Pancreas (tissue), 10 donors: ENCODE measurements at places on chromosomes 16 and 17. TPM values are rescaled to one million over a fixed set of nuclear protein-coding genes. Genes with fewer than 3 reads are reported as not detected.

The SECTM1 gene
- total RNA-seq, result 4.7 TPM

The RPL26 gene
- total RNA-seq, result 955 TPM

DNA sequence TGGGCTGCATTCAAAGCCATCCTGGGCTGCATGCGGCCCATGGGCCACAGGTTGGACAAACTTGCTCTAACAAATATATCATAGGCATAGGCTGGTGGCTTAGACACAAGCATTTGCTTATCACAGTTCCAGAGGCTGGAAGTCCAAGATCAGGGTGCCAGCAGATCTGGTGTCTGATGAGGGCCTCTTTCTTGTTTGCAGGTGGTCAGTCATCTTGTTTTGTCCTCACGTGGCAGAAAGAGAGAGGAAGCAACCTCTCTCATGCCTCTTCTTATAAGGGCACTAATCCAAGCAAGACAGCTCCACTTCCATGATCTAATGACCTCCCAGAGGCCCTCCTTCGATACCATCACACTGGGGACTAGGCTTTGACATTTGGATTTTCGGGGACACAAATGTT is 238.7 kb upstream of the TNRC6C start:
- no peak overlapping the region for H3K4me3 ChIP-seq
- no peaks in the 10 kb centered on the region for H3K27me3 ChIP-seq
- H3K27ac ChIP-seq, result no peak overlapping the region

GRCh38 chr16:12132850-12133440 is 156.4 kb downstream of the SNX29 start:
- H3K36me3 ChIP-seq, result no peaks in the 10 kb centered on the region
- no peak for DNase-seq
- H3K27me3 ChIP-seq, result no peaks in the 10 kb centered on the region
- peaks cover 9% of the 10 kb centered on the region for H3K4me1 ChIP-seq
- no peak overlapping the region for H3K27ac ChIP-seq

The SSTR5 gene
- 0.32 TPM for total RNA-seq

DNA sequence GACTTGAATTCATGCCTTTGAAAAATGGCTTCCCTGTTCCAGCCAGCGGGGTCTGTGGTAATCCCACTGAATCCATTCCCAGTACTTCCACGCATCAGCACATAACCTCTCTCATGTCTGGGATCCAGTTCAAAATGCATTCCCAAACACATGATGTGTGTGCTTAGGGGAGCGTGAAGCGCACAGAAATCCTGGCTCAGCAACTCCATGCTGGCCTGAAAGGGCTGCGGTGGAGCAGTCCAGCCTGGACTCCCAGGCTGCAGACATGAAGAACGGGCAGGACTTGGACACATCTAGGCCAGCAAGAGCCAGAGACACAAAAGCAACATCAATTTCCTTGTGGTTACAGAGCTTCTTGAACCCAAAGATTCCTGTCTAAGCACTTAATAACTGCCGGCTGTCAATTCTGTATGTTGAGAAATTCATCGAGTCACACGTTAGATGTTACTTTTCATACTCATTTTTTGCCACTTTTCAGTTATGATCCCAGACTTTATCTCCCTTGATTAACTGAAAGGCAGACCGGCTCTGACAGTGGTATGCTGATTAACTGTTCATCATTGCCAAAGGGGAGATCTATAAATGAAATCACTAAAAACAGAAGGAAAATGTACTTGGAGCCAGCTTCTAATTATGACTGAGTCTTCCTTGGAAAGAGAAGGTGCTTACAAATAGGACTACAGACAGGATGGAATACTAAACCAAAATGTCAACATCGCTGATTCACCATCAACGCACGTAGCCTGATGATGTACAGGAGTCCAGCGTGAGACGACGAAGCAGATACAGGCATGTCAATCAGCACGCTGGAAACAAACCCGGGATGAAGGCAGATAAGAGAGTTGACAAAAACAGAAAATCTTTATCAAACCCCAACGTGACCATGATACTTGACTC is 23.0 kb downstream of the NSMCE1 start:
- H3K36me3 ChIP-seq, result no peaks in the 10 kb centered on the region
- no peaks in the 10 kb centered on the region for H3K4me1 ChIP-seq
- H3K27me3 ChIP-seq, result no peaks in the 10 kb centered on the region
- DNase-seq, result no peak
- no peak overlapping the region for H3K4me3 ChIP-seq

- H3K4me1 ChIP-seq, result no peaks in the 10 kb centered on the region
- no peak overlapping the region for H3K27ac ChIP-seq
- H3K4me3 ChIP-seq, result no peak overlapping the region
- DNase-seq, result no peak
- H3K27me3 ChIP-seq, result no peaks in the 10 kb centered on the region
These were observed 229.8 kb downstream of the CPPED1 start for GRCh38 chr16:12573730-12574383.

DNA sequence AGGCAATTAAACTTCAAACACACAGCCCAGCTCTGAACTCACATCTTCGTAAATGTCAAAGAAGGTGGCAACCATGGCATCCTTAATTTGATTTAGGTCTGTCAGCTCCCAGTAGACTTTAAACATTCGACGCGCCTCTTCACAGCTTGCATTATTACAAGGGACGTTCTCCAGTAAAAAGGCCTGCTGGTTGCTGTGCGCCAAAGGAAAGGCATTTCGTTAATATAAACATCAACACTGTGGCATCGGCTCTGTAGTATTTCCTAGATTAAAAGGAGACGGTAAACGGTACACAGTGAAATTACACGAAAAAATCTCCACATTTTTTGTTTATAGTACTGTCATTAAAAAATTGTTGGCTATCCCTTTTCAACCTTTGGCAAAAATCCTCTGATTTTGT is 116.8 kb upstream of the NETO2 start:
- no peaks in the 10 kb centered on the region for H3K4me1 ChIP-seq
- no peak overlapping the region for H3K4me3 ChIP-seq
- peaks cover 5% of the 10 kb centered on the region for H3K36me3 ChIP-seq
- no peak for DNase-seq

DNA sequence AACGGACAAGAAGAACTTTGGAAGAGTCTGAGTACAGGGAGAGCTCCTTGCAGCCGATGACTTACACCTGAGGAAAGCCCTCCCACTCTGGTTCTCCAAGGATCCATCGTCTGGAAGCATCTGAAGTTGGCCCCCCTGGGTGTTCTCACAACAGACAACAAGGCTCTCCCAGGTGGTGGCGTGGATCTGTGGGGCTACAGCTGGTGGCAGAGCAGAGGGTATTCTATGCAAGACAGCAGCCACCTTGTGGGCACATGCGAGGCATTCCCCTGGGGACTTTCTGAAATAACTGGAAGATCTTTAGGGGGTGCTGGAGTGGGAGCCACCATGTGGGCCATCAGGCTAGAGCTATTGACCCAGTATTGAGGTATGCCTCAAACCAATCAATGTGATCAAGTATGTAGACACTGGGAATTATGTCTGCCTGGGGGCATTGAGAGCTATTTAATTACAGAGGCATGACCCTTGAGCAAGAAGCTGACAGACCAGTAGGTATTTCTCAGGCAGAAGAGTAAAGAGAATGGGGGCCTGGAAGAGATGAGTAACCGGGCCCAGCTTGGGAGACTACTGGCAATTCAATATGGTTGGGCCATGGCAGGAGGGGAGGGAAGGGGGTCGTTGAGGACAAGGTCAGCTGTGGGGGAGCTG is 6.9 kb upstream of the KRT19 start:
- DNase-seq, result no peak
- H3K4me1 ChIP-seq, result no peaks in the 10 kb centered on the region
- H3K27me3 ChIP-seq, result no peaks in the 10 kb centered on the region
- H3K36me3 ChIP-seq, result no peaks in the 10 kb centered on the region
- no peak overlapping the region for H3K4me3 ChIP-seq

- H3K36me3 ChIP-seq, result no peaks in the 10 kb centered on the region
- no peaks in the 10 kb centered on the region for H3K27me3 ChIP-seq
- DNase-seq, result no peak
- no peaks in the 10 kb centered on the region for H3K4me1 ChIP-seq
- no peak overlapping the region for H3K27ac ChIP-seq
- no peak overlapping the region for H3K4me3 ChIP-seq
These were observed 79.7 kb downstream of the CYLD start for GRCh38 chr16:50821586-50821985.
